ENCODE measurements at places on chromosomes 16 and 17. TPM values are rescaled to one million over a fixed set of nuclear protein-coding genes. Genes with fewer than 3 reads are reported as not detected.
A peak's percentile ranks its signal among the peaks of the same experiment; 100 is the strongest.

Gene ZNF771
- total RNA-seq: 16.2 TPM

- DNase-seq: peak; percentile 41
Measured at GRCh38 chr17:29855686-29856085, 74.3 kb downstream of the SSH2 start.

- no peak for DNase-seq
Measured at GRCh38 chr16:89317101-89317671, 99.7 kb downstream of the ZNF778 start.

Gene TPSAB1
- total RNA-seq: not detected

DNA sequence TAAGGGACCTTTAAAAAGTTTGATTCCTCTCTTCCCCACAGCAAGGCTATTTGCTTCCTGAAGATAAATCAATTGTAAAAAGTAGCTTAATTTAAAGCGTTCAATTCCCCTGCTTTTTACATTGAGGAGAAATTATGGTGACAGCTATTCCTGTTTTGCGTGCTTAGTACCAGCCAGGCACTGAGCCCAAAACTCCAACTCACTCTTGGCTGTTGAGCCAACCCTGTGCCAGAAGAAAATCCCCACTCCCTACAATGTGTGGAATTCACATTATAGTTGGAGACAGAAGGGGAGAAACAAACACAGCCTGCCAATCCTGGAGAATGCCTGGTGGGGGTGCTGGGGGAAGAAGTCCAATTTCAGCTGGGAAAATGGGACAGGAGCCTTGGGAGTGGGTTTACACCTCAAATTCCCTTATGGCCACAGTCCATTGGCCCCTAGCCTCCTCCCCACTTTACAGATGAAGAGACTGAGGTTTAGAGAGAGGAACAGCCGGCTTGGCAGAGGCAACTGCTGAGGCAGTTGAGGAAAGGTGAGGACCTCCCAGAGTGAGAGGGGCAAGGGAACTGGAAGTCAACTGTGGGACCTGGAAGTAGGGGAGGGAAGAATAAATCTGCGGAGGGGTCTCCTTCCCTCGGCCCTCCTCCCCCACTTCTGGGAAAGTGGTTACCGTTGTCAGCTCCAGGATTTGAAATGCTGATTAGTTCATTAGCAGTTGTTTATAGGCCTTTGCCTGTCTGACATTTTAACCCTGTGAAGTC is 26.1 kb downstream of the CDH1 start:
- DNase-seq: peak; percentile 26

DNA sequence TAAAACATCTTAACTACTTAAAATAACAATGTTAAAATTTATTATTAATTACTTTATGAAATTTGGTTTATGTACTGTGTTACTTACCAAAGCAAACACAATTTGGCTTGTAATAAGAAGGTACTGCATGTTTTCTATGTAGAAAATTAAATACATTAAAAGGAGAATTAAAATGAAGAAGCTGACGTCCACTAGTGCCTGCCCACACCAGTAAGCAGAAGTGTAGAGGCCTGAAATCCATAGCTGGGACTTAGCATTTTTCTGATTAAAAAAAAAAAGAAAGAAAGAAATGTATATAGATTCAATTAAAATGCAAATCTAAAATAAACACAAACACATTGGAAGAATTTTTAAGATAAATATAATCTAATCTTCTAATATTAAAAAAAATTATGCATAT is 35.8 kb upstream of the ABCA9 start:
- no peak for DNase-seq

Gene RASL10B
- total RNA-seq: 4.6 TPM

Gene NOXO1
- not detected for total RNA-seq

Gene ZNF18
- total RNA-seq: 4.2 TPM

GRCh38 chr16:53055541-53056391 is 975 bp downstream of the CHD9 start:
- DNase-seq: peak; percentile 69

DNA sequence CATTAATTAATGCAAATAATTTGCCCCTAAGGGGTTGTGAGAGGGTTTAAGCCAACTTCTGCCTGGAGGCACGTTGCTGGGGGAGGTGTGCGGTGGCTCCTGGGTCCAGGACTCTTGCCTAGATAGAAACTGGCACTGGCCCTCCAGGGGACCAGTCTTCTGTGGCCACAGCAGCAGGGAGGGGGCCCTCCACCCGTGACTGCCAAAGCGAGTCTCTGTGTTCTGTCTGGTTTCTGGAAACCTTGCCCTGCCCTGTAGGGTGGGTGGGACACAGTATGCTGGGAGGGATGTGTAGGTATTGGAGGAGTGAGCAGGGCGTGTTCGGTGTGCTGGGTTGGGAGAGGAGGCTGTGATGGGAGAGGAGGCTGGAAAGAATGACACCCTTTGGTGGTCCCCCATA is 78.8 kb downstream of the TBC1D16 start:
- DNase-seq: no peak

DNA sequence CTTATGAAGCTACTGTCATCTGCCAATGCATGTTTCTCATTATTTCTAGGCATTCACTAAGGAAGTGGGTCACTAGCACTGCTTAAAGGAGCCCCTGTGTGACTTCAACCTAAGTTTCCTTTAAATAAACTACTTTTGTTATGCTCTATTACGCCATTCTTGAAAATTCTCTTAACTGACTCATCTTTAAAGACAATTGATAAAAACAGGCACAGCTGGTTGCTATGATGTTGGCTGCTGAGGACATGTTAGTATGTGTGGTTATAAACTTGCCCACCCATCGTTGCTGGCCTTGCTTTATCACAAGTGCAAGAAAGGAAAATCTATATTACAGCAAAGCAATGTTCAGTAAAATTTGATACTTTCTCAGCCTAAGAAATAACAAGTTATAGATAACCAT is 75.8 kb upstream of the CNTNAP4 start:
- DNase-seq: no peak

DNA sequence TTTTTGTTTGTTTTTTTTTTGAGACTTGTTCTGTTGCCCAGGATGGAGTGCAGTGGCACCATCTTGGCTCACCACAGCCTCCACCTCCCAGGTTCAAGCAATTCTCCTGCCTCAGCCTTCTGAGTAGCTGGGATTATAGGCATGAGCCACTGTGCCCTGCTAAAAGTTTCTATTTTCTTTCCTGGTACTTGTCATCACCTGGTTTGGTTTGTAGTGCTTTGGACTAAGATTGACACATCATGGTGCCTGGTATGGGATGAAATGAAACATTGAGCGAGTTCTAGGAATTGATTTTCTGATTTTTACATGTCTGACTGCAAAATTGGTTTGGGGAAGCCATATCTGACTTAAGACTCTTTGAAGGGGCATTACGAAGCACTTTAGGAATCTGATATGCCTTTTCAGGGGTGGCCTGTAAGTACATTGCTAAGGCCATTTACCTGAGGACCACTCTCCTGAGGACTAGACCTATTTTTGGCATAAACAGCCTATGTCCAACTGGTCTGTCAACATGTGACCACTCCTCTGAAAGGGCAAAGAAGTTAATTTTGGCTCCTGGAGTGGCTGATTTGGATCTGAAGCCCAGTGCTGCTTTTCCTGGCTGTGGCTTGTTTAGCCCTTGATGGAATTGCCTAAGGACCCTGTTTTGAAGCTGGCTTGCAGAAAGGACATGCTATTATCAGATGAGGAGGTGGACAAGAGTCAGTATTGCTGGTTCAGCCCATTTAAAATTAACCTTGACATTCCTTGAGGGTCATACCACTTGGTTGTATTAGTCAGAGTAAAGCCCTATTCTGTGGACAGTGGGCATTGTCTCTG is 18.4 kb upstream of the TBKBP1 start:
- no peak for DNase-seq

All from HFFc6 (cell line).